ENCODE measurements at places on chromosomes 6 and 20.

DNA sequence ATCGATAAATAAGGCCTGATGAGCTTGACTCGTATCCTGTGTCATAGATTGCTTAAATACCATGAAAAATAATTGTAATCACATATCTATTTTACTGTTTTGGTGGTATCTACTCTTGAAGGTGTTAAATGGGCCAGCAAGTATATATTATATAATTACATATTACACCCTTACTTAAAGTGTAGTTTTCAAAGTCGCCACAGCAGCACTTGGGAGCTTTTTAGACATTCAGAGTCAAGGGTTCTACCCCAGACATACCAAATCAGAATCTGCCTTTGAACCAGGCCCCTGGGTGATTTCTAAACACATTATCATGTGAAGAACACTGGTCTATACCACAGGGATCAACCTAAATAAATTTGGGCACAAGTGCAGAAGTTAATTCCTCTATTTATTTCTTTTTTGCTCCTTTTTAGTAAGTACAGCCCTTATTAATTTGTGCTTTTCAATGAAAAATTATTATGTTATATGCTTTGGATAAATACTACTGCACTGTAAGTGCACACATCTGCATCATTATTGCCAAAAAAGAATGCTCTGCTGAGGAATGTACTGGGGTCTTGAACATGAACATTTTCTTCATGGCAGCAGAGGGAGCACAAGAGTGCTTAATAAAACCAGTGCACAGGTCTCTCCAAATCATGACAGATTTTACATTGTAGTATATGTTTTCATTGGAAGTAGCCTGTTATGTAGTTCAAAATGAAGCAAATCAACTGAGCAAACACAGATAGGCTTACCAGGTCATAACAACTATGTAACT, 3.1 kb upstream of the ATXN1 start:
- no peak for DNase-seq

GRCh38 chr6:149366267-149366921, 33.7 kb upstream of the SUMO4 start:
- no peak for DNase-seq

GRCh38 chr6:149114167-149114566, 203.3 kb upstream of the TAB2 start:
- no peak for DNase-seq

DNA sequence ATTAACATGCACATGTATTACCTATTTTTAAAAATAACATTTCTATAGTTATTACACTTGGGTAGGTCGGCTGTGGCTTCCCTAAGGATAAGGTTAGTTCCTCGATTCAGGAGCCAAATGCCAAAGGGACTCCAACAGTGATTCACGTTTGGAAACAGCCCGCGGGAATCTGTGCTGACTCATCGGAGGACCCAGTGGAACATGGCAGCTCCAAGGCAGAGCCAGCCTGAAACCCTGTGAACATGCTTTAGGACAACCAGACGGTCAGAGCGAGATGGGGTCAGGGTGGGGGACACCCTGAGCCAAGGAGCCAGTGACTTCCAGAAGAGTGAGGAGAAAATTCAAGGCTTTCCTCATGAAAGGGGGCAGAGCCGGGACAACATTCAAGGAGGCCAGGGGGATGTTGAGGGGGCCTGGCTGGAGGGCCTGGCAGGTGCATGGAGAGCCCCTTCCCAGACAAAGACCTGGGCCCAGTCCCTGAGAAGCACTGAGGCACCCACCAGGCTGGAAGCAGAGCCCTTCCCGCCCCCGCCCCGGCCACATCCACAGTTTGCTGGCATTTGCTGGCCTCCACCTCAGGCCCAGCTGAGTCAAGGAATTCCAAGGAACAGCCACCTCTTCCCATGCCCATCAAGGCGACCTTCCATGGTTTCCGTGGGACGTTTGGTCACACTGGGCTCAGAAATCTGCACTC, 133.2 kb downstream of the SNX5 start:
- no peak for DNase-seq

- DNase-seq, result no peak
Measured at GRCh38 chr6:29965873-29966601, 23.7 kb downstream of the HLA-A start.

All from stimulated activated CD8-positive, alpha-beta memory T cell treated with anti-CD3 and anti-CD28 coated beads, Interleukin-2, amount 100 ng/mL, for 1 hour (primary cell).